ENCODE measurements at places on chromosomes 2 and 18.
A peak's percentile ranks its signal among the peaks of the same experiment; 100 is the strongest.

GRCh38 chr2:197674591-197674990 lies 796 bp downstream of the RFTN2 start:
- no peak for DNase-seq

GRCh38 chr2:202140522-202141252 lies 67.6 kb downstream of the KIAA2012 start:
- DNase-seq, result no peak

DNA sequence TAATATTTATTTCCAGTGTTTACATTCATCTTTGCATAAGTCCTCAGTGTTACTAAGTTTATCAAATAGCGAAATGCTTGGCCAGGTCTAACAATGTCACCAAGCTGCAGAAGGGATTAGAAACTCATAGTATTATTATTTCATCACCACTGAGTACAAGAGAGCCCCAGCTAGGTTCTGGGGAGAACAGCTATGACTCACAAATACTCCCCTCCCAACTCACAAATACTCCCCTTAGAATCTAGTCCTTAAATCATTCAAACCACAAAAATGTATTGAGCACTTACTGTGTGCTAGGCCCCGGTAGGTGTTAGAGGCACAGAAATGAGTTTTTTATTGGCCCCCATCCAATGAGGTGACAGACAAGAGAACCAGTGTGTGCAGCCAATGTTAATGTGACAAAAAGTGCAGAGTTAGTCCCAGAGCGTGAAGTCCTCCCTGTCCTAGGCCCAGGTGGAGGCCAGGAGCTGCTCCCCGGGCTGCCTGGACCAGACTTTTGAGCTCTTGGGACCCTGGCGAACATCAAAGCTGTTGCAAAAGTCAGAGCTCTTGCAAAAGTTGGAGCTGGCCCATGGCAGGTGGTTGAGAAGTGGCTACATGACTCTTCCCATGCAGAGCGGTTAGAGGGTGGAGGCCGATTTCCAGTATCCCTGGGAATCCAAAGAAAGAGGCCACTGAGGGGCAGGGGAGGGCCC lies 9.8 kb downstream of the STEAP3 start:
- DNase-seq, result no peak

DNA sequence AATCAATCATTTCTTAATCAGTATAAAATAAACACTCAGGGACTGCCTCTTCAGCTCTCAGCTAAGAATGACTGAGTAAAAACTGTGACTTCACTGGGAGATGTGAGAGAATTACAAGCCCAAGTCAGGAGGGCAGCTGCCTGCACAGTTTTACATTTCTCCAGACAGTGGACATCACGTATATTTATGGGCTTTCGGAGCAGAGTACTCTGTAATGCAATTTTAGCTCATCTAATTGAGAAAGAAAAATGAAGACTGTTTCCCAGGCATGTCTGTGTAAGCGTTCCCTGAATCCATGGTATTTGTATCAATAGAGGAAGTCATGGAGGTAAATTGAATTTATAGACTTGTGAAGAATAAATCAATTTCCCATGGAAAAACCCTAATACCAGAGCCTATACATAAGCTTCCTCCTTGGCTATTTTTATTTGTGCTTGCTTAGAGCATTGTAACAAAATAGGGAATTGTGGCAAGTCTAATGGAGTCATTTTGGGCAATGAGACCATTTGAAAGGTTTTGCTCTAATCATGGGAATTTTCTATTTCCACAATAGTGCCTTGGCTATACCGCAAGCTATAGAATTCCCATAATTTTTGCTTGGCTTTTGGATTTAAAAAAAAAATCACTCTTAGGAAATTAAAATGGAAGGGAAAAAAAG lies 87.2 kb downstream of the SLC5A7 start:
- no peak for DNase-seq

DNA sequence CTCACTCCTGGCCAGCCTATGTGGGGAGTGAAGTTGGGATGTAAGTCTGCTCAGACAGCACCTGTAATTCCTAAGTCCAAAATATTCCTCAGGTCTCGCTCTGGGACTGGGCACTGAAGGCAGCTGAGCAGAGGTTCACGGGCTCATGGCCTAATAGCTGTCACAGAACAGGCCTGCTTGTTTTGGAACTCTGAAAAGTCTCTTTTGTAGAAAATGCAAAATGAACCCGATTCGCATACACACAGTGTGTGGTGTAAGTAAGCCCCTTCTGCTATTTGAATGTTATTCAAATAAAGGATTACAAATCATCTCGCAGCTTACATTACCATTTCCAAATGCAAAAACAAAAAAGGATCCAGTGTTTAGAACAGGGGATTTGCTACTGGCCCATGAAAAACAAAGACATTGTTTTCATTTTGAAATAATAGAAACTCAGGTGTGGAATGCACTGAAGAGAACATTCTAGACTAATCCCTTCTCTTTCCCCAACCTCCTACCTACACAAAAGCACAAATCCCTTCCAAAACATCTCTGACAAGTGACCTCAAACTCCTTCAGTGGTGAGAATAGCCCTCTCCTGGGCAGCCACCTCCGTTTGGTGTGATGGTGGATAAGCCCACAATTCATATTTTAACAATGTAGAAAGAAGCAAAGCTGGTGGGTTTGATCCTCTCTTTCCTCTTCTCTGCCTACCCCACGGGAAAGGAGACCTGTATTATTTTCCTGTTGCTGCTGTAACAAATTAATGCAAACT lies 118.3 kb upstream of the NCK2 start:
- DNase-seq, result no peak

DNA sequence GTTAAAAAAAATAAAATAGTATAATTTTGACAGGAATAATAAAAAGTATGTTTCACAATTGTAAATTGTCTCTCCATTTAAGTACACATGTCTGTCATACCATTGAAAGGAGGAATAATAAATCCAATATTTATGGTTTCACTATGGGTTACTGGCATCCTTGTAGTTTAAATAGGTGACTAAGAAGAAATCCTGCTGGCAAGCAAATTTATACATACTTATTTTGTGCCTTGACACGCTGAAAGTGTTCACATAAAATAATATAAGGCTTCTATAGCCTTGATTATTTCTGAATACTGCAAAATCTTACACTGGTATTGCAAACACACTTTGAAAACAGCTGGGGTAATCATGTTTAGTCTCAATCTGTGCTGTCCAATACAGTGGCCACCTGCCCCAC lies 138.3 kb upstream of the ETAA1 start:
- no peak for DNase-seq

DNA sequence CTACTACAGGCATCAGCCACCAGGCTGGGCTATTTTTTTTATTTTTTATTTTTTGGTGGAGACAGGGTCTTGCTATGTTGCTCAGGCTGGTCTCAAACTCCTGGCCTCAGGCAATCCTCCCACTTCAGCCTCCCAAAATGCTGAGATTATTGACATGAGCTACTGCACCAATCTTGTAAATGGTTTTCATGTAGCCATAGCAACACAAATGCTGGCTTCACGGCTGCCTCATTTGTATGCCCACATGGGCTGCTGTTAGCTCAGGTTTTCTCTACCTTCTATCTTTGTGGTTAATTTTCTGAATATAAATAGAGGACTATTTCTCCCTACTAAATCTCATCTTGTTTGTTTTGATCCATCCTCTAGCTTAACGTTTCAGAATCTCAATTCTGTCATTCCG lies 58.2 kb downstream of the PLEKHM3 start:
- DNase-seq, result no peak

DNA sequence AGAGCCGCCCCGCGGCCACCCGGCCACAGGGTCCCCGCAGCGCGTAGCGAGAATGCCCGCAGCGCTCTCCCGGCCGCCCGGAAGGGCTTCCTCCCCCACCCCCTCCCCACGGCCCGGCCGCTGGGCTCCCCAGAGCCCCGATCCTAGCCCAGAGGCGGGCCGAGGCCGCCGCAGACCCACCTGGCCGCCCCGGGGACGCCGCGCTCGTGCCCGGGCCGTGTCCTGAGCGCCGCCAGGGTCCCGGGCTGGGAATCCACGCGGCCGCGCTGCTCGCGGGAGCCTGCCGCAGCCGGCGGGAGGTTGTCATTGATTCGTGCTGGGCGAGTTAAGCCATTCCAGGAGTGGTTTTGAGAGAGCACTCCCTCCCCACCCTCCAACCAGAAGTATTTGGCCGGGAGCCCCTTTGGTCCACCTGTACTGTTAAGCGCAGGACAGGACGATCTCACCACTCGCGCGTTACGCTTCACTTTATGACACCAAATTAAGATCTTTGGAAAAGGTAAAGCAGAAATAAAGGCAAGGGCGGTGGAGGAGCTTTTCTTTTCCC lies 206.4 kb upstream of the SMAD2 start:
- peak; percentile 34 for DNase-seq

DNA sequence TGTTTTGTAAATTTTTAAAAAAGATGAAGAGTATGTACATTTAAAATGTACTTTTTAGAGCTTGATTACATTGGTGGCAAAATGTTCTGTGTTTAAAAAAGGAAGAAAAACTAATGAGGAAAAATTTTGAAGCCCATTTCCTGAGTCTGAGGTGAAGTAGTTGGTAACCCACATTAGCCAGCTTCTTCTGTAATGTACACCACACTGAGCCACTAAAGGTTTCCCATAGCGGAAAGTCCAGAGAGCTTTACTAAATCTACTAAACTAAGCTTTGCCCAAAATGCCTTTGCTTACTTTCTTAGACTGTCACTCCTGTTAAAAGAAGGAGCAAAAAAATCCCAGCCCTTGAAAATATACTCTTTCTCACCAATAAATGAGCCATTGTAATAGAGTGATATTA lies 804.8 kb upstream of the ZEB2 start:
- DNase-seq, result no peak

- DNase-seq, result no peak
These were observed 282.1 kb upstream of the NT5C1B start for GRCh38 chr2:18871430-18871829.

GRCh38 chr2:178392215-178392614 lies 58.8 kb downstream of the PRKRA start:
- no peak for DNase-seq

DNA sequence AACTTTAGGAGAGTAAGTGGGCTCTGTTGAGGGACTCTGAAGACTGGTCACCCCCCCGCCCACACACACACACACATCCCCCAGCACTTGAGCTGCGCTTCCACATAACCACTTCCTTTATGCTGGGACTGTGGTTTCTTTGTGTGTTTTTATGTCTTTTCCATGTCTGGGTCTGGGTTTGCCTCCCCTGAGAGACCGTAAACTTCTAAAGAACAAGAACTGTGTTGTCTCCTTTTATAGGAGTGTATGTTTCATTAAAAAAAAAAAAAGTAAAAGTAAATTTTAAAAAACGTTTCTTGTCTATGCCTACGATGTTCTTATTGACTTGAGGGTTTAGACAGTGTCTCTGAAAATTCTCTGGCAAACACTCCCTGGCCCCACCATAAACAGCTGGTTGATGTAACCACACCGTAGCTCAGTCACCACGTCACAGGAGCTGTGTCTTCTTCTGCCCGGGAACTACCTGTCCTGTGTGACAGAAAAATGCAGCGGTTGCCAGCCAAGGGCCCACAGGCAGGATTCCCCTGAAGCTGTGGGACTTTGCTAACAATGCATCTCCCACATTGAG lies 68.0 kb downstream of the KLHL29 start:
- DNase-seq, result no peak

DNA sequence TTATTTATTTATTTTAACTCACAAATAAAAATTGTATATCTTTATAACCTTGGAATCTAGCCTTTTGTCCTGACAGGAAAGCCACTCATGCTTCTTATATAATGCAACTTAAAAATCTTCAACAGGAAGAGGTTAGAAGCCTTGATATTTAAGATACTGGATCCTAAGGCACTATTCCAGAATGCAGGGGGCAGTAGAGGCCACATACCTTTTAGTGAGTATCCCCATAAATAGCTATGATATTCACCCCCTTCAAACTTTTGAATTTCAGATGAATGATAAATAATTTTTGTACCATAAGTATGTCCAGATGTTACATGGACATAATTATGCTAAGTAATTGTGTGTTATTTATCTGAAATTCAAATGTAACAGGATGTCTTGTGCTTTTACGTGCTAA lies 592.7 kb upstream of the VRK2 start:
- no peak for DNase-seq

DNA sequence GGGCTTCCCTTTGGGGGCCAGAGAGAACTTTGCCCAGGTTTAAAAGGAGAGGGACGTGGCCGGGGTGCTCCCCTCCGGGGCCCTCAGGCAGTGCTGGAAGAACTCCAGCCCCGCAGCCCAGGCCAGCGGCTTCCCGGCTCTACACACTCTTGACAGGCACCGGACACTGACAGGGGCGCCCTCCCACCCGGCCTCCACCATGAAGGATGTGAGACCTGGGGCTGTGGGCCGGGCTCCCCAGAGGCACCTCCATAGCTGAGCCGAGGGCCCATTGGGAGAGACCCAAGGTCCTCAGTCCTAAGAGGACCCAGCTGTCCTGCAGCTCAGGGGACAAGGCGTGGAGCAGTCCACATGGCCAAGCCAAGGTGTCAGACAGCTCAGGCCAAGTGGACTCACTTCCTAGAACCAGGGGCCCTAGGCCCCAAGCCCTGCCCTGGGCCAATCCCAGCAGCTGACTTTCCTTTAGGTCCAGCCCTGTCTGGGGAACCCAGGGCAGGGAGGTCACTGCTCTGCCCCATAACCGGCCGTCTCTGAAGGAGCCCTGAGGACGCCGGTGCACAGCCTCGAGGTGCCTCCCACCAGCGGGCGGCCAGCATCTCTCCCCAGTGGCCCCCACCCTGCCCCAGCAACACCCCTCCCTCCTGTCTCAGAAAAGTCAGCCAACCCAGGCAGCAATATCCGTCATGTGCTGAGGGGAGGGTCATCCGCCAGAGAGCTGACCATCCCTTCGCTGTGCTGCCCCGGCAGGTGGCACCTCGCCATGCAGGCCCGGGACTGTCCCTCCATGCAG lies 51.8 kb downstream of the BIN1 start:
- DNase-seq, result no peak

- no peak for DNase-seq
These were observed 241.8 kb downstream of the CPS1 start for GRCh38 chr2:210798180-210798579.

- no peak for DNase-seq
These were observed 23.5 kb downstream of the MAL start for GRCh38 chr2:95048825-95049682.
